ENCODE measurements at places on chromosomes 5 and 9.
A peak's percentile ranks its signal among the peaks of the same experiment; 100 is the strongest.

- DNase-seq, result no peak
Measured at GRCh38 chr9:100277166-100277979, 75.4 kb downstream of the TEX10 start.

DNA sequence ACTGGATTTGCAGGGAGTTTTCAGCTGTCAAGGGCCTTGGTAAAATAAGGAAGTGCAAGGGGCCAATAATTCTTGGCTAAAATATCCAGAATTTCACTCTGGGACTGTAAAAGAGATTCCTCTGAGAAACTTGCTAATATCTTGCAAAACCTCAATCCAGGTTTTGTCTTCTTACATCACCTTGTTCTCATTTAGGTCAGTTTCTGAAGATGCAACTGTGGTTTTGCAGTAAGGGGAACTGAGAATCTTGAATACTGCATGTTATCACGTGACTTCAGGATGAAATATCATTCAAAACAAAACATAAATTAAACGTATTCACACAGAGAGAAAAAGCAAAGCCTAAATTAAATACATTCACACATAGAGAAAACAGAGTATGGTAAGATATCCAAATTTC, 35.0 kb upstream of the RIC1 start:
- no peak for DNase-seq

DNA sequence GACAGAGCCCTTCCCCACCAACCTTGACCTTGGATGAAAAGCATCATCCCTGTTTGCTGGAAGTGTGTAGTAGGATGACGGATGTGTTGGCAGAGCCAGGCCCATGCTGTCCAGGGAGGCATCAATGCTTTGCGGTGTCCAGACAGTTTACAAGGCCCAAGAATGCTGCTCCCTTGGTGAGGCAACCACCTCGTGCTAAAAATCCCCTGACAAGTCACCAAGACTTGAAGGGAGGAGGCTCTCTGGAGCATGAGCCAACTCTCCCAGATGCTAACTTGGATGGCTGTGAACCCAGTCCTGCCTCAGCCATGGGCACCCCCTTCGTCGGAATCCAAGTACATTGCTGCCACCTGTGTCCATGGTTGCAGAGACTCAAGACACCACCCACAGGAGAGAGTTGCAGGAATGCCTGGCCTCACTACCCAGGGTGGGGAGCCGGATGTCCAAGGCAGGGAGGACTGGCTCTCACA, 9.5 kb upstream of the NKD2 start:
- DNase-seq, result no peak

DNA sequence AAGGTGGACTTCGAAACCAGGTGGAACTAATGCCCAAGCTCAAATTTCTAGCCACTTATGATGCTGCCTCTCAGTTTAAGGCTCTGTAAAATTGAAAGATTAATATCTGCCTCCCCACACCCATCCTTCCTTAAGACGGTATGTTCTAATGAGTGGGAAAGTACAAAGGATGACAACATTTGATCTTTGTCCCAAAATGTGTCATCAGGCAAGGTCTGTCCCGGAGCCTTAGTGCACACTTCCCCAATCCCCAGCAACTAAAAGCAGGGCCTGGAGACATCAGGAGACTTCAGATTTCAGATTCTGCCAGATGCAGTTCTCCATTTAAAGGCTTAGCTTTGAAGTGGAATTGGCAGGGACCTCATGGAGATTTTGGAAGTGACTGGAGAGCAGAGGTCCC, 316.5 kb downstream of the ASTN2 start:
- no peak for DNase-seq

DNA sequence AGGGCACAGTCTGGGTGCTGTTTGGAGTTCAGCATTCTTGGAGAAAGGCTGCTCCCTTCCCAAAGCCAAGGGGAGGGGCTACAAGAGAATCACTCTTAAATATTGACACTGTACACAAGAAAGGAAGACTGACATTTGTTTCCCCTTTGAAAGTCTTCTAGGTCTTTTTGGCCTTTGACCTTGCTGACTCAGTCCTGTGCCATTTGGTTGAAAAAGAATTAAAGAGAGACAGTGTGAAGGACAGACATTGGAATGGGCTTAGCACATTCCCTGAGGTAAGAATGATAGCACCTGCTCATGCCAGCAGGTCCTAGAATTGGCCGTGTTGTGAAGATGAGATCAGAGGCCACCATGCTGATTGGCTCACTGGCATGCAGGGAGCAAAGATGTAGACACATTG, 271.4 kb upstream of the ZNF608 start:
- DNase-seq, result no peak

- peak; percentile 51 for DNase-seq
Measured at GRCh38 chr9:136791516-136792276, 552 bp downstream of the TMEM141 start.

GRCh38 chr5:73948720-73949119, 322.7 kb downstream of the ARHGEF28 start:
- DNase-seq, result no peak

DNA sequence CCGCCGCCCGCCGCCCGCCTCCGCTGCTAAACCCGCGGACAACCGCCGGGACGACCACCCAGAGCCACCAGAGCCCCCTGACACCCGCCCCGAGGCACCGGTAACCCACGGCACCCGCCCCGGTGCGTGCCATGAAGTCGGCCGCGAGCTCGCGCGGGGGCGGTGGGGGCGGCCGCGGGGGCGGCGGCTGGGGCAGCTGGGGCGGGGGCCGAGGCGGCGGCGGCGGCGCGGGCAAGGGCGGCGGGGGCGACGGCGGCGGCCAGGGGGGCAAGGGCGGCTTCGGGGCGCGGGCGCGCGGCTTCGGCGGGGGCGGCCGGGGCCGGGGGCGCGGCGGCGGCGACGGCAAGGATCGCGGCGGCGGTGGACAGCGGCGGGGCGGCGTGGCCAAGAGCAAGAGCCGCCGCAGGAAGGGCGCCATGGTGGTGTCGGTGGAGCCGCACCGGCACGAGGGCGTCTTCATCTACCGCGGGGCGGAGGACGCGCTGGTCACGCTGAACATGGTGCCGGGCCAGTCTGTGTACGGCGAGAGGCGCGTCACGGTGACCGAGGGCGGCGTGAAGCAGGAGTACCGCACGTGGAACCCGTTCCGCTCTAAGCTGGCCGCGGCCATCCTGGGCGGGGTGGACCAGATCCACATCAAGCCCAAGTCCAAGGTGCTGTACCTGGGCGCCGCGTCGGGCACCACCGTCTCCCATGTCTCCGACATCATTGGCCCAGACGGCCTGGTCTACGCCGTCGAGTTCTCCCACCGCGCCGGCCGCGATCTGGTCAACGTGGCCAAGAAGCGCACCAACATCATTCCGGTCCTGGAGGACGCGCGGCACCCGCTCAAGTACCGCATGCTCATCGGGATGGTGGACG, 499 bp downstream of the FBLL1 start:
- no peak for DNase-seq

- no peak for DNase-seq
Measured at GRCh38 chr9:128051932-128052709, 15.0 kb downstream of the NAIF1 start.
